Mesenteric fat pad (tissue), 1 donor: ENCODE measurements at places on chromosomes 2 and 18.

DNA sequence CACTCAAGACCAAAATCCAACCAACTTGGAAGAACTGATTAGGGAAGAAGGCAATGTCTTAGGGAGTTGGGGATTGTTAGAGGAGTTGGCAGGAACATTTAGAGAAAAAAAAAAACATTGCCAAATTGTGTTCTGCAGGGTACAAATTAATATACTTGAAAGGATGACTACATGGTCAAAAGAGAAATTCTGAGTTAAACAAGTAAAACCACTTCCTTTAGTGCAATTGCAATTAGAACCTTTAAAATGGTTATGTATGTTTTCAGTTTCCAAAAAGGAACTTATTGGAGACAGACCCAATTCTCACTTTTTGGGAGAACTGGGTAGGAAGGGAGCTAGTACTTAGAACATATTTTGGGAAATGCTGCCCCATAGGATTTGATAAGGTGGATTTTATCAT is 137.9 kb downstream of the GPD2 start:
- no peak for DNase-seq

- no peak for DNase-seq
Measured at GRCh38 chr18:54960197-54960596, 936 bp upstream of the CCDC68 start.

GRCh38 chr2:4499316-4500030 is 796.1 kb downstream of the DCDC2C start:
- DNase-seq, result no peak

DNA sequence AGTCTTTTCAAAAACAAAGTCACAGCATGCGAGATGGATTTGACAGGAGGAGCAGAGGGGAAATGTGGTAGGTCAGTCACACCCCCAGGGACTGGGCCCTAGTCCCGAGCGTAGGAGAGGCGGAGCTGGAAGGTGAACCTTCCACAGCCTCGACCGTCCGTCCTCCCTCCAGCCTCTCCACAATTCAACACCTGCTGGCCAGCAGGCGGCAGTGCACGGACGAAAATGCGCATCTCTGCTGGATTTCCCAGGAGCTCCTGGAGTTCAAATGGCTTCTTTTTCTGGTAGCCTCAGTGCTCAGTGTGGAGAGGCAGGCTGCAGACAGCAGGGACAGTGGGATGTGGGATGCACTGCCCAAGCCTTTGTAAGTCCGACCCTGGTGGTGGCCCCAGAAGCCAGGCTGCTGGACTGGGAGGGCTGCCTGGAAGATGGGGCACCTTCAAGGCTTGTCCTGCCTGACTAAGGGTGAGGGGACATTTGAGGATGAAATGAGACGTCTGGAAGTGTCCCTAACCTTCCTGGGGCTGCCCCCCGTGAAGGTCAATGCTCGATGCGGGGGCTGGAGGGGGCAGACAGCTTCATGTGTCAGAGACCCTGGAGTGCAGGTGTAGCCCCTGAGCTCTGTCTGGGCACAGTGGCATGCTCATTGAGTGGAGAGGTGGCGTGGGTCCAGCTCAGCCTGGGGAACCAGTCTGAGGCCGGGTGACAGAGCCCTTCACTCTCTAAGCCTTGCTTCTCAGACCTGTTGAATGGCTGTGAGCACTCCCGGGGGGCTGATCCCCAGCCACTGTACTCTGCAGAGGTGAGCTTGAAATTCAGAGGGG is 189.5 kb downstream of the TFCP2L1 start:
- no peak for DNase-seq

DNA sequence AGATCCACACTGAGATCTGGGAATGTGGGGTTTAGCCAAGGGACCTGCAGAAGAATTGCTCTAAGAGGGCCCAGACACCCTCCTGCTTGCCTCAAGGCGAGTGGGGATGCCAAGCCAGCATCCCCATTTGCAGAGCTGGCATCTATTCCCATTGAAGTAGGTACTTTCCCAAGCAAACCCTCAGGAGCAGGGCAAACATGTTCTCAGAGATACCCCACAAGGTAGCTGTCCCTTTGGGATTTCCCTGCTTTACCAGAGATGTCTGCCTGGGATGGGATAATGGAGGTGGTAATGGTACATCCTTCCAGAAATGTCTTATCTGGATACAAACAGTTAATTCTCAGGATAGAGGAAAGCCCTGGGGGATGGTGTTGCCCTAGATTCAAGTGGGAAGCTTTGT is 51.2 kb downstream of the GYPC start:
- no peak for DNase-seq

- DNase-seq, result no peak
Measured at GRCh38 chr2:13102397-13103063, 385.8 kb downstream of the TRIB2 start.

DNA sequence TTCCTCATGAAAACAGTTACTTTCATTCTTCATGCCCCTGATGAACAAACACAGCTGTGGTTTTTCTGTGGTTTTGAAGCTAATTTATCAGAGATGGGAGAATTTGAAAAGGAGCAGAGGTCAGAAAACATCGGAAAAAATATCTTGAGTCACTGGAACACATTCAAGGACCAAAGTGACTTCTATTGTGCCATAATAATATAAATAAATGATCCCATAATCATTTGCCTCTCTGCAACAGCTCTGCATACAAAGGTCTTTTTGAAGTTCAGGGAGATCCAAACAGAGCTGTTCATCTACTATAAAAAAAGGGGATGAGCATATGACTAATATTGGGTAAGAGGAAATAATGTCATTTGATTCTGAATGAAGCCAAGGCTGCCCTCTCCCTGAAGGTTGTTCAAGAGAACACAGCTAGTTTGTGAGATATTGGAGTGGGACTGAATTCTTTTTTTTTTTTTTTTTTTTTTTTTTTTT is 201.3 kb upstream of the GALNT5 start:
- DNase-seq, result no peak

GRCh38 chr2:158115202-158115767 is 13.6 kb downstream of the UPP2 start:
- DNase-seq, result no peak

- DNase-seq, result no peak
Measured at GRCh38 chr2:59236723-59237122, 995.6 kb upstream of the FANCL start.

- no peak for DNase-seq
Measured at GRCh38 chr2:133586978-133587377, 18.7 kb upstream of the NCKAP5 start.

- DNase-seq, result no peak
Measured at GRCh38 chr2:165601928-165602521, 132.5 kb downstream of the CSRNP3 start.

GRCh38 chr18:59142274-59142673 is 2.6 kb downstream of the SEC11C start:
- DNase-seq, result no peak

- DNase-seq, result peak; percentile 79
Measured at GRCh38 chr2:15842758-15843666, 97.3 kb upstream of the MYCN start.

GRCh38 chr18:67104700-67105284 is 411.7 kb downstream of the DSEL start:
- no peak for DNase-seq

GRCh38 chr18:8841781-8842485 is 136.6 kb downstream of the MTCL1 start:
- no peak for DNase-seq

- DNase-seq, result no peak
Measured at GRCh38 chr2:26848336-26849055, 564 bp downstream of the DPYSL5 start.

GRCh38 chr2:176075481-176075880 is 8.3 kb downstream of the EVX2 start:
- no peak for DNase-seq

GRCh38 chr2:126896471-126896870 is 2.2 kb upstream of the TEX51 start:
- DNase-seq, result no peak

GRCh38 chr2:97546711-97547110 is 43.0 kb downstream of the ANKRD36B start:
- DNase-seq, result no peak

GRCh38 chr2:85678794-85679672 is 11.0 kb upstream of the SFTPB start:
- peak; percentile 97 for DNase-seq
